ENCODE measurements at places on chromosomes 13 and 19.

- DNase-seq: no peak
Measured at GRCh38 chr19:31510635-31511034, 161.4 kb upstream of the TSHZ3 start.

DNA sequence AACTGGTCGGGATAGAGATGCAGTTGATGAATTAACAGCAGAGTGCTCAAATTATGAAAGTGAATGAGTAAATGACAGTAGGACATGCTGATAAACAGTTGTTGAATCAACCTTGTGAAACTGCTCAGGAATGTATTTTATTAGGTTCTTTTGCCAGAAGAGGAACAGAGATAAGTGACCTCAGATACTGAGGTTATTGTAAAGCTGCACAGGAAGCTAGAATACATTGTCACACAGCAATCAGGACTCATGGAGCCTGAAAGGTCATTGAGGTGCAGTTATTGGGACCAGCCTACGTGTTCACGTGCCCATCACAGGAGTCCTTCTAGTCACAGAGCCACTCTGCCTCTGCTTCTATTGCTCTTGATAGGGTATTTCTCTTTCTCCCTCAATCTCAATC, 47.5 kb upstream of the MED4 start:
- DNase-seq: no peak

DNA sequence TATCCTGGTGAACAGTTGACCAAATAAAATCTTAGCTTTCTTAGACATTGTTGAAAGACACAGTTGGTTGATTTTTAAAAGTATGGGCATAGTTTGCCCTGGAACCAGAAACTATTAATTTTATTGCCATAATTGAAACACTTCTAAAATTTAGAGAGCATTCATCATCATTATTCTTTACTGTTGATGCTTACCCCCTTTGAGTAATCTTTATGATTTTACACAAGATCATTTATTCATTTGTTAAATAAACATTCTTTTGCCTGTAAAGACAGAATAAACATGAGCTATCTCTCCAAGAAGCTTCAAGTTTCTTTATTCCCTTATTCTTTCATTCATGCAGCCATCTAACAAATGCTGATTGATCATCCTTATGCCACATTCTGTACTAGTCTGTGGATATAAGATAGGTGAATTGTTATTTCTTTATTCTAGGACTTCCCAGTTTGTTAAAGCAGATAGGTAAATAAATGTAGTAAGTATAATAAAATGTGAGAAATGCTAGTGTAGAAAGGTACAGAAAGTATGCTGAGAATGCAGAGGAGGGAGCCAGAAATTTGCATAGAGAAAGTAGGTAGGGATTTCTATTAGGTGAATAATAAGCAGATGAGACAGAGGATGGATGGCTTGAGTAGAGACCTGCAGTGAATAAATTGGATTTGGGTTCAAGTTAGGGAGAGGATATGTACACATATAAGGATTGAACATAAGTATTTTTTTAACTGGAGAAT, 8.2 kb downstream of the SERTM1 start:
- no peak for DNase-seq

- no peak for DNase-seq
Measured at GRCh38 chr13:21232196-21232595, 55.7 kb downstream of the MRPL57 start.

DNA sequence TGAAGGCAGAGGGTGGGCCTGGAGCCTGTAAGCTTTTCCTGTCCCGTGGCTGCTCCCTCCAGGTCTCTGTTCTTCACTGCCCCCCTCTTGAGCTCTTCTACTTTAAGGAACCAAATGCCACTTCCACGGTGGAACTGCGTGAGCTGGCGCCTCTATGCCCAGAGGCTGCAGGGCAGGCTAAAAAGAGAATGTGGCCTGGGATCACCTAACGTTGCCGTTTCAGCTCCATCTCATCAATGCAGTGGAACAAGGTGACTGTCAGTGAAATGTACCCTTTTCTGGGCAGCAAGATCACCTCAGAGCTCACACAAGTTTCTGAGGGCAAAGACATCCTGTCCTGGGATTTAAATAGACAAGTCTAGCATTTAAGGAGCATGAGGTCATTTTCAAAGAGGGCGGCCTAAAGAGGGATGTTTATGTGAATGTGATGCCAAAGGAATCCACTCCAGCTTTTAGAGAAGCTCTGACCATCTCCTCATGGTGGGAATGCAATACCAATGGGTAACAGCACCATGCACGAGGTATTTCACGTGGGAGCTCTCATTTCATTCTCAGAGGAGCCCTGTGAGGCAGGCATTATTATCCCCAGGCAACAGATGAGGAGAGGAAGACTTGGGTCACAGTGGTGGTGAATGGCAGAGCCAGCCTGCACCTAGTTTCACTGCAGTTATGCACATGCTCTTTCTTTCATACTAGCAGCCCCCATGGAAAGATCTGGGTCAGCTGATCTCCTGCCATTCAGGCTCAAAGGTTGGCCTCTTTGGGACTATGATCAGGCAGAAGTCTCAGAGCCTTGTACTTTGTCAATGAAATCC, 39.3 kb downstream of the RGCC start:
- no peak for DNase-seq

- DNase-seq: no peak
Measured at GRCh38 chr13:26485288-26485687, 72.2 kb upstream of the WASF3 start.

DNA sequence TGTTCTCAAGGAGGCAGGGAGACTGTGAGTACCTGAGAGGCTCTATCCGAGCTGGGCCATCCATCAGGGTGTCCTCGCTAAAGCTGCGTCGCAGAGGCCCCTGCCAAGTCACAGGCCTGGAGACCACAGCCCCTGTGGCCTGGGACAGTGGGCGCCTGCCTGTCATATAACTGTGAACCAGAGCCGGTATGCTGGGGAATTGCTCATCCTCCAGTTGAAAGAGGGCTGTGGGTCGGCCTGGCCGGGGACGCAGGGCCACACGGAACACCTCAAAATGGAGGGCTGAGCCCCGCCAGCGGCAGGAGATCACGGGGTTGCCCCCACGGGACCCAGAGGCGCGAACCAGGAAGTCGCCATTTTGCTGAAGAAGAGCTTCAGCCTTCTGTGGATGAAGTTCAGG, 6.6 kb downstream of the SH2D3A start:
- DNase-seq: no peak

DNA sequence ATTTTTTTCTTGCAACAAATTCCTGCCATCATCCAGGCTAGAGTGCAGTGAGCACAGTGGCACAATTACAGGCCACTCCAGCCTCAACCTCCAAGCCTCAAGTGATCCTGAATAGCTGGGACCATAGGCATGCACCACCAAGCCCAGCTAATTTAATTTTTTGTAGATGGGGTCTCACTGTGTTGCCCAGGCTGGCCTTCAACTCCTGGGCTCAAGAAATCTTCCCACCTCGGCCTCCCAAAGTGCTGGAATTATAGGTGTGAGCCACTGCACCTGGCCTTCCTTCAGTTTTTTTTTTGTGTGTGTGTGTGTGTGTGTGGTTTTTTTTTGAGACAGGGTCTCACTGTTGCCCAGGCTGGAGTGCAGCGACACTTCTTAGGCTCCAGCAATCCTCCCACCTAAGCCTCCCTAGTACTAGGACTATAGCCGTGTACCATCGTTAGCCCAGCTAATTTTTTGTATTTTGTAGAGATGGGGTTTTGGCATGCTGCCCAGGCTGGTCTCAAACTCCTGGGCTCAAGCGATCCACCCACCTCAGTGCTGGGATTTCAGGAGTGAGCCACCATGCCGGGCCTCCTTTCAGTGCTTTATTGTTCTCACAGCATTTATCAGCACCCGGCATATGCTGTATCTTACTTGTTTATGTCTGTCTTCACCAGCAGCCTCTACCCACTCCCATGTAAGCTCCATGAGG, 5.9 kb upstream of the SRRM5 start:
- peak; percentile 32 for DNase-seq

- no peak for DNase-seq
Measured at GRCh38 chr13:86174622-86175021, 375.4 kb upstream of the SLITRK6 start.

GRCh38 chr13:48043789-48044503, 6.4 kb downstream of the NUDT15 start:
- no peak for DNase-seq

GRCh38 chr13:95479731-95480130, 72.8 kb upstream of the CLDN10 start:
- no peak for DNase-seq

DNA sequence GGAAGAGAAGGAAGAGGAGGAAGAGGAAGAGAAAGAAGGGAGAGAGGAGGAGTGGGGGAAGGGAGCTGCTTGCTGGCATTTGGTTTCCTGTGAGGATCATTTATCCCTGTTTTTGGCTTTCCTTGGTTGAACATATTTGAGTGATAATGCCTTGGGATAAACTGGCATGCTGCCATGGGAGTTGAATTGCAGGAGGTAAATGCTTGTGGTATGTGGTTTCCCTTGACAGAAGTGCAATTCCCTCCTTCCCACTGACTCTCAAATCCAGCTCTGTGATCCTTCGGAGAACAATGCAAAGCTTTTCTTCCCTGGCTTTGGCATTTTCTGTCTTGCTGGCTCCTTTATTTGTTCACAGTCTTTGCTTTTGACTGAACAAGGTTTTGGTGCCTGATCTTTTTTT, 27.2 kb upstream of the CBY2 start:
- DNase-seq: no peak

DNA sequence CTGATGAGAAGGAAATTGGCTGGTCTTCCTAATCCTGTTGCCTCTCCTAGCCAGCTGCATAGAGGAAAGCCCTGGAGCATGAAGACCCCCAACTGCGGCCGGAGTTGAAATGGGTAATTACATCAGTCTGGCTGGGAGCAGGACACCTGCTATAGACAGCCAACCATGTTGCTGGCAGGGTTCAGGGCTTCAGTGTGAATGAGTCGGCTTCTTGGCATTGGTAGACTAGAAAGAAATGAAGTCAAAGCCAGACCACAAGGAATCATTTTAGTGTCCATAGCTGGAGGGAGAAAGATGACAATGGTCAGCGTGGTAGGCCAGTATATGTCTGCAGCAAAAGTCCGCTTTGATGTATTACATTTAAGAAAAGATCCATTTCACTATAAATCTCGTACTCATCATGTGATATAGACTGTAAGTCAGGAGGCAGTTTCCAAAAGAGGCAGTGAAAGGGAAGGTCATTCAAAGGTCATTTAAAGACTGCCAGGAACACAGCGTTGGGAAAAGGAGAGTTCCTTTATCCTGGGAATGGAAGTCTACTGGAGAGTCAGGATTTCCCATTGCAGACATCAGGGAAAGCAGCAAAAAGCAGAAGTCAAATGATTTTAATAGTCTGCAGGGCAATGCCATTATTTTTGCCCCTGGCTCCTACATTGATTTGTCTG, 262.7 kb downstream of the DNAJC15 start:
- peak; percentile 85 for DNase-seq

- DNase-seq: no peak
Measured at GRCh38 chr19:55986487-55986886, at the start of gene NLRP5. Gene NLRP5, plus strand, starts transcription at chr19:55986775.

- DNase-seq: no peak
Measured at GRCh38 chr19:5561559-5561958, 6.2 kb downstream of the TINCR start.

DNA sequence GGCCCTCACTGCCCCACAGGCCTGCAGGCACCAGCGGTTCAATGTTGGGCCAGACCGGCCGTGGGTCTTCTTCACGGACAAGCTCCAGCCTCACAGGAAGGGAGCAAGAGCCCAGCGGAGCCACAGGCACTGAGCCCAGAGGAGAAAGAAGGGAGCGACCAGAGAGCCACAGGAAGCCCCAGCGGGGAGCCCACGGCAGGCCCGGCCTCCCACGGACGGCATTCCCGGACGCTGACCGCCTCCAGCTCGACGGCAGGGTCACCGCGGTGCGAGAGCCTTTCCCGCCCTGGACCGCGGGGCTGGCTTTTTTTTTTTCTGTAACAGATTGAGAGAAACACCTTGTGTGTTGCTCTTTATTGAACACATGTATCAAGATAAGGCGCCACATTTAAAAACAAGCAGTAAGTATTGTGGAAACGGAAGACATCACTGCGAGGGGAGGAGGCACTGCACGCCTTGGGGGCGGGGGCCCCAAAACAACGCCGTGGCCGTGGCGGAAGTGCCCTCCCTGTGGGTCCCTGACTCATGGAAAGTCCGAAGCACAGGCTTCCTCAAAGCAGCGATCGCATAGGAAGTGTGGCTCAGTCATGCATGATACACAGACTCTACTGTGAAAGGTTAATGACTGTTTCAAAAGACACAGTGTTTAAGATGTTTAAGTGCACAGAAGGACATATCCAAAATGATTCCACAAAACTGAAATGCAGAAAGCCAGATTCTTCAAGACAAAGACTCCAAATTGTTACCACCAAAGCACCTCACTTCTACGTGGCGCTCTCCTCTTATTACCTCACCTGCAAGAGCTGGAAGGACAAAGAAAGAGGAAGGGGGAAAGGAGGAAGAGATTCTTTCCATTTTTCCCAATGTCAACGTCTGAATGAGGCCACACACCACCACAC, 3.5 kb downstream of the RASA3 start:
- no peak for DNase-seq

DNA sequence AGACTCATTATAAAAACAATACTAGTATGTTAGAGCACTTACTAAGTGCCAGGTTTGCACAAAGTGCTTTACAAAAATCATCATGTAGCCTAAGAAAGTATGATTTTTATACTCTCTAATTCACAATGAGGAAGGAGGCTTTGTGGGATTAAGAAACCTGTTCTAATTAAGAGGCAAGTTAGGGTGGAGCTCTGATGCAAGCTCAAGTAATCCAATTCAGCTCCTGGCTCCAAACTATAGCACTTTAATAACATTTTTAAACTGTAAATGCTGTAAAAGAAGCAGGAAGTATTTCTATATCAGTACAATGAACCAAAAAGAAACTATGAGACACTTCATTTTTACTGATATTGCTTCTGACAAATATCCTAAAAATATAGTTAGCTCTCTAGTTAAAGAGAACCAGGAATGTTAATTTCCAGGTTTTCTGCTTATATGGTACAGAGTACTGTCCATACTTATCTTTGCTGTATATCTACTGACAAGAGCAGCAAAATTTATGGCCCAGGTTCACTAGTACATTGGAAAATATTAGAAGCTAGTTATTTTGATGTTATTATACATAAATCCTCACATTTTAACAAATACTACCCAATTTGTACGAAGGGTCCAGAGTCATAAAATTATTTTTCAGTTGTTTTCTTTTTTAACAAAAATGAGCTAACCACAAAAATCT, 482.0 kb downstream of the DIAPH3 start:
- DNase-seq: no peak

DNA sequence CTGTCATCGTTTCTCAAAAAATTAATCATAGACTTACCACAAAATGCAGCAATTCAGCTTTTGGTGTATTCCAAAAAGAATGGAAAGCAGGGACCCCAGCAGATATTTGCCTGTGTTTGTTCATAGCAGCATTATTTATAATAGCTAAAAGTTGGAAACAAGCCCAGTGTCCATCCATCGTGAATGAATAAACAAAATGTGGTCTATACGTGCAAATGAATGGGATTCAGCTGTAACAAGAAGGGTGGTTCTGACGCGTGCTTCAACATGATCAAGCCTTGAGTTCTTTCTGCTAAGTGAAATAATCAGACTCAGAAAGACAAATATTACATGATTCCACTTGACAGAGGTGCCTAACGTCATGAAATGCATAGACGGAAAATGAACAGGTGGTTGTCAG, 36.4 kb downstream of the PSG11 start:
- DNase-seq: no peak

Measured in NCI-H2081 (cell line).